ENCODE measurements at places on chromosomes 2 and 18.

DNA sequence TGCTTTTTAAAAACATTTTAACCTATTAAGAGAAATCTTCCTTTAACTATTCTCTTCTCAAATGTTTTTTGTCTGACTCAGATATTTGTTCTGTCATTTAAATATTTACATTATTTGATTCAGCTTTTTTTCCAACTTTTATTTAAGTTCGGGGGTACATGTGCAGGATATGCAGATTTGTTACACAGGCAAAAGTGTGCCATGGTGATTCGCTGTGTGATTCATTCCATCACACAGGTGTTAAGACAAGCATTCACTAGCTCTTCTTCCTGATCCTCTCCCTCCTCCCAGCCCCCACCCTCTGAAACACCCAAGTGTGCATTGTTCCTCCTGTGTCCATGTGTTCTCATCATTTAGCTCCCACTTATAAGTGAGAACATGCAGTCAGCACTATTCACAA lies 19.4 kb downstream of the SP100 start:
- no peak for DNase-seq

- no peak for DNase-seq
Observed at GRCh38 chr2:42566837-42567321, 1.6 kb upstream of the MTA3 start.

DNA sequence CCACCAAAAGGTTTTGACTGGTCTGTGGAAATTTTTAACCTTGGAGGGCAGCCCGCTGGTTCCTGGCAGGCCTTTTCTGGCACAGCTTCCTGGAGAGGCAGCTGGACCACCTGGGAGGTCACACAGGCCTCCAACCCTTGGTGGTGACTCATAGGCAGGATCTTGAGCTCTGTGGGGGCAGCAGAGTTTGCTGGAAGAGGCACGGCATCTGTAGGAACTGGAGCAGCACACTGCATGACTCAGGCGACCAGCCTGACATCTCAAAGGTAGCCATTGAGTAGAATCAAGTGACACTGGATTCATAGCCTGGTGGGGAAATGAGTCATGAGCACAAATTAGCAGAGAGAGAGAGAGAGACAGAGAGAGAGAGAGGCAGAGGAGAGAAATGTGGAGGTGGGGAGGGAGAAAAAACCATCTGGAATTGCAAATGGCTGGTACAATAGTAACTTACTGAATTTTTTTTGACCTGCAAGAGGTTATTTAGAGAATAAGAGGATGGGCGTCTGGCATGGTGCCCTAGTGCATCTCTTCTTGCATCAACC lies 57.4 kb downstream of the TRPM8 start:
- no peak for DNase-seq

- no peak for DNase-seq
Observed at GRCh38 chr2:196284866-196285557, 113.6 kb upstream of the STK17B start.

GRCh38 chr18:9653390-9653789 lies 39.0 kb upstream of the PPP4R1 start:
- no peak for DNase-seq

DNA sequence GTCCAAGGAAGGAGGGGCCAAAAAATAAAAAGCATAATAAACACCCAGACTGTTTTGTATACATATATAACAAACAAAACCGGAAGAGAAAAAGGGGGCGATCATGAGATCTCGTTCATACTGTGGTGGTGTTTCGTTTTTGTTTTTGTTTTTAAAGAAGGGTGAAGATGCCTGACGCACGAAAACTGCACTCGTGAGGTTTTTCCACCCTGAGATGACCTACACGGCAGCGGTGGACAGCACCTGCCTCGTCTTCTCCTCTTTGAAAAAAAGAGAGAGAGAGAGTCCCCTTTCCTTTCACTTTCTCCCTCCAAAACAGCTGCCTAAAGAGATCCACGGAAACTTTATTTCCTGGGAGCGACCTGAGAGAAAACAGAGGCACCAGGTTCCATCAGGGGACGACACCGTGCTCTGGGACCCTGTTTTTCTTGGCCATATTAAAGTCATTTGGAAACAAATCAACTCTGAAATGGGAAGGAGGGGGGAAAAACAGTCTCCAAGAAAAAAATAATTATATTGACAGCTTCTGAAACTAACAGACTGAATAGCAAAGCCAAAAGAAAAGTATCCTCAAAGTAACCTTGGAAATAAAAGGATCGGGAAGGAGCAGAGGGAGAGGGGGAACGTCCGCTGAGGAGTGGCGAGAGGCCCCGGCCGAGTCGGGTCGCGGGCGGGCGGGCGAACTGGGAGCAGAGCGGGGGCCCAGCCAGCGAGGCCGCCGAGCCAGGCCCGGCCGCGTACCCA lies 3.5 kb downstream of the POU3F3 start:
- DNase-seq = no peak

- DNase-seq = no peak
Observed at GRCh38 chr18:35436076-35436649, 59.0 kb upstream of the ZNF396 start.

DNA sequence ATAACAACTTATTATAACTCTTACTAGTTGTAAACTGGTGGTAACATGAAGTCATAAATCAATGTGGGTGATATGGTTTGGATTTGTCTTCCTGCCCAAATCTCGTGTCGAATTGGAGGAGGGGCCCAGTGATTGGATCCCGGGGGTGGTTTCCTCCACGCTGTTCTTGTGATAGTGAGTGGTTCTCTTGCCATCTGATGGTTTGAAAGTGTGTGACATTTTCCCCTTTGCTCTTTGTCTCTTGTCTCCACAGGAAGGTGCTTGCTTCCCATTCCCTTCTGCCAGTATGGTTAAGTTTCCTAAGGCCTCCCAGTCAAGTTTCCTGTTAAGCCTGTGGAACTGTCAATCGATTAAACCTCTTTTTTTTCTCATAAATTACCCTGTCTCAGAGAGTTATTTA lies 321.6 kb downstream of the DSEL start:
- DNase-seq = no peak

GRCh38 chr2:99615247-99615771 lies 125.5 kb upstream of the REV1 start:
- DNase-seq = no peak

GRCh38 chr2:188497726-188498125 lies 206.1 kb downstream of the GULP1 start:
- no peak for DNase-seq

- DNase-seq = no peak
Observed at GRCh38 chr2:219566640-219567039, 4.7 kb downstream of the OBSL1 start.

- no peak for DNase-seq
Observed at GRCh38 chr2:27263287-27264252, 723 bp upstream of the SLC30A3 start.

DNA sequence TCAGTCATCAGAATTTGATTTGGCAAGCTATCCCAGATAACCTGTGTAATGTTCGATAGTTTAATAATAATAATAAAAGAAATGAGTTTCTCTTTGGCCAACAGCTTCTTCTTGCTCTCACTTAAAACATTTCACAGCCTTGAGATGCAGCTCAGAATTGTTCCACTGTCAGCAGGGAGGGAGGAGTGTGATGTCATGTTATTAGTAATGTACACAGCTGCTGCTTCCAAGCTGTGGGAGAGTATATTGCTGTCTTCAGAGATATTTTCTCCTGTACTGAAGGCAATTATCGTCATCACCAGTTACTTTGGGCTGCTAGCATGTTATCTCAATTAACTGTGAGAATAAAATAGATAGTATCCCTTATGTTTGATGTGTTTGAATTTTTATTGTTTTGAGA lies 146.9 kb upstream of the MAP3K20 start:
- no peak for DNase-seq

DNA sequence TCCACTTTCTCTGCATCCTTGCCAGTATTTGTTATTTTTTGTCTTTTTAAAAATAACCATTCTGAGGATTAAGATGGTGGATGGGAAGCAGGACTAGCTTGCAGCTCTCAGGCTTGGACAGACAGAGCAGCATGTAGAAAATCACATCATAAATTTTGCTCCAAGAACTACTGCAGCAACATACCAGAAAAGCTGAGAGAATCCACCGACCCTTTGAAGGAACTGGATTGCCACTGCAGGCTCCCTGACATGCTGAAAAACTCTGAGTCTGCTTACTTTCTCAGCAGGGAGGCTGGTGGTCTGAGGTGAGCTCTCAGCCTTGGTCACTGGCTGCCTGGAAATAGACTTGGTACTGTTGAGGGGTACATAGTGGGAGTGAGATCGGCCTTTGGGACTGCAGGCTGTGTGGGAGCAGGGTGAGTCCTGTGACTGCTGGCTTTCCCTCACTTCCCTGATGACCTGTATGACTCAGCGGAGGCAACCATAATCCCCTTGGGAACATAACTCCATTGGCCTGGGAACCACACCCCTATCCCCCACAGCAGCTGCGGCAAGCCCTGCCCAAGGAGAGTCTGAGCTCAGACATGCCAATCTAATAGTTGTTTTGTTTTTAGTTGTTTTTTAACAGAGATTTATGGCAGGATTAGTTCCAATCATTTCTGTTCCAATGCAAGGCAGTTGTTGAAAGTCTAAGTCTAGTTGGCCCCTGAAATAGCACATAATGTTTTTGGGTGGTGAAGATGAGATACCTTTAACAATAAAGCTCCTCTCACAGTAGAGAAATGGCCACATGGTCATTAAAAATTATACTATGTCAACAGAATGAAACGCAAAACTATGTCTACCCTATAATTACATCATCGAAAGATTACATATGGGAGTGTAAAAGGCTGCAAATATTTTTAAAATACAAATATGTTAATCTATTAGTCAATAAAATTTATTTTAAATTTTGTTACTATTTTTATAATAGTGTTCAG lies 414.2 kb upstream of the CHAC2 start:
- DNase-seq = no peak

Data from vagina (tissue), 2 donors.